Activated CD8-positive, alpha-beta memory T cell treated with anti-CD3 and anti-CD28 coated beads, Interleukin-2, amount 50 U/mL, for 4 hours (primary cell): ENCODE measurements at places on chromosomes 7 and 10.

- DNase-seq: no peak
Measured at GRCh38 chr7:8443576-8444467, 10.4 kb downstream of the NXPH1 start.

GRCh38 chr7:156496865-156497264 is 143.7 kb upstream of the RNF32 start:
- no peak for DNase-seq

GRCh38 chr10:73785721-73786511 is 510 bp downstream of the ZSWIM8 start:
- DNase-seq: peak; percentile 48

GRCh38 chr10:84329196-84329611 is 815 bp downstream of the CCSER2 start:
- DNase-seq: peak; percentile 49

- no peak for DNase-seq
Measured at GRCh38 chr10:34753014-34753757, 61.9 kb downstream of the PARD3 start.

GRCh38 chr7:98250789-98251188 is 1.2 kb downstream of the TECPR1 start:
- peak; percentile 27 for DNase-seq

GRCh38 chr7:22108151-22108845 is 162.6 kb upstream of the CDCA7L start:
- DNase-seq: no peak

DNA sequence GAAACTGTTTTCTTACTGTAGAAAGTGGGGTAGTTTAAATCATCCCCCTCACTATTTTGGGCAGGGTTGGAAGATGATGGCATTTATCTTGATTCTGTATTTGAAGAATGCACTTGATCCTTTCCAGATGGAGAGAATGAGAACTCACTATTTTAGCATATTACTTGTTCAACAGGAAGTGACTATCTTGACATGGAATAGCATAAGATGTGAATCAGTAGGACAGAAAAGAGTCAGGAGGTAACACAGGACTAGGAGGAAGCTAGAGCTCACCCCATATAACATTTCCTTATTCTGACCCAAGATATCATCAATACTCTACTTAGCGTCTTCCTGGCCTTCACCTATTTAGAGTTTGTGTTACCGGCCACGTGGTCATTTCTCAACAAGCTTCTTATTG is 400.2 kb downstream of the PHTF2 start:
- no peak for DNase-seq

- no peak for DNase-seq
Measured at GRCh38 chr7:23530405-23530804, 1.4 kb downstream of the TRA2A start.

- no peak for DNase-seq
Measured at GRCh38 chr7:100247152-100247757, 27.5 kb downstream of the PVRIG start.

GRCh38 chr10:124997771-124998623 is 56.1 kb downstream of the ZRANB1 start:
- peak; percentile 9 for DNase-seq

DNA sequence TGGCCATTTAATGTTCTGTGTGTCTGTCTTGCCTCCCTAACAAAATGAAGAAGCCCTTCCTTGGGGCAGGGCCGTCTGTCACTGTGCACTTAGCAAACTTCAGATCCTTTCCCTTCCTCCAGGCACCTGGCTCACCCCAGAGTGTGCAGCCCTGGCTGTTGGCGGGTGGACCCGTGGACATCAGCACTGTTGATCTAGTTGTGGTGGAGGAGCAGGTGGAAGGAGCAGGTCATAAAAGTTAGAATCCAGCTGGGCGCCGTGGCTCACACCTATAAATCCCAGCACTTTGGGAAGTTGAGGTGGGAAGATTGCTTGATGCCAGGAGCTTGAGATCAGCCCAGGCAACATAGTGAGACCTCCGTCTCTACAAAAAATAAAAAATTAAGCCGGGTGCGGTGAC is 12.7 kb downstream of the RAB19 start:
- no peak for DNase-seq

DNA sequence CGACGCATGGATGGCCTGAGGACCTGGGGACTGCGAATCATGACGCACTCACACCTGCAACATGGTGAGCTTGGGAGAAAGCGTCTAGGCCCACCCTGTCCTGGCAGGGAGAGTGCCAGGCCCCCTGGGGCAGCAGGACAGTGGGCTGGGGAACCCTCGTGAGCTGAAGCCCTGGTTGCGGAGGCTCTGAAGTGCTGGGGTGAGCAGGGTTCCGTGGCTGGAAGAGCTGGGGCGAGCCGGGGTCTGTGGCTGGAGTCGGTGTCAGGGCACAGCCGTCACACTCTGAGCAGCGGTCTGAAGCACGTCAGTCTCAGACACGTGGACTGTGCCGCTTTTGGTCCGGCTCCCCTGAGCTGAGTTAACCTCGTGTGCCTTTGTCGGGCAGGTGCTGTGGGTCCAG is 4.7 kb downstream of the SUN1 start:
- no peak for DNase-seq

DNA sequence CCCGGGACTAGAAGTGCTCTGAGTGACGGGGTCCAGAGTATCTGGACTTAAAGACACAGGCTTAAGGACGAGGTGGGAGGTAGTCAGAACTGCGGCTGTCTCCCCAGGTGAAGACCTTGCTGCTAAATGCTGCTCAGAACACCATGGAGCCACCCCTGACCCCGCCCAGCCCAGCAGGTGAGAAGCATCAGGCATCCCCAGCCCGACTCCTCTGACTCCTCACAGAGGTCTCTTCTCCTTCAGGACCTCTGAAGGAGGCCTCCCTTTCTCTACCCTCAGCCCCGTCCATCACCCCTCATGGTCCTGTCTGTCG is 5.8 kb downstream of the NFKB2 start:
- DNase-seq: no peak

GRCh38 chr10:76786504-76787072 is 851.0 kb downstream of the KCNMA1 start:
- DNase-seq: no peak

- DNase-seq: no peak
Measured at GRCh38 chr7:95471071-95471470, 14.7 kb upstream of the ASB4 start.

GRCh38 chr10:86553639-86554038 is 32.0 kb upstream of the WAPL start:
- DNase-seq: no peak

DNA sequence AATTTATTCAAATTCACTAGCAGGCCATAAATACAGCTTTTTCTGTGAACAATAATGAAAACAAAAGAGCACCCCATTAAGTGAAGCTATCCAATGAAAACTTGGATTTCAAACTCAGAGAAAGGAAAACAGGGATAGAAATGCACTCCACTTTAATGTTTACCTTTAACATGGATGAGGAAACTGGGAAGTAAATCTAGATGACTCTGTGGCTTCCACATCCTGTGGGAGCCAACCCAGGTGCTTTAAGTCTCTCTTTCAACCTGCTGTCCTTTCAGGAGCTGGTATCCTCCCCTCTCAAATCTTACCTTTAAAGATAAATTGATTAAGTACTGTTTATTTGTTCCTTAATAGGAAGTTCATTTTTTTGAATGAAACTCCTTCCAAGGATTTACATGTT is 21.5 kb upstream of the SGMS1 start:
- no peak for DNase-seq

GRCh38 chr7:149317986-149318672 is 56.1 kb downstream of the ZNF783 start:
- no peak for DNase-seq

DNA sequence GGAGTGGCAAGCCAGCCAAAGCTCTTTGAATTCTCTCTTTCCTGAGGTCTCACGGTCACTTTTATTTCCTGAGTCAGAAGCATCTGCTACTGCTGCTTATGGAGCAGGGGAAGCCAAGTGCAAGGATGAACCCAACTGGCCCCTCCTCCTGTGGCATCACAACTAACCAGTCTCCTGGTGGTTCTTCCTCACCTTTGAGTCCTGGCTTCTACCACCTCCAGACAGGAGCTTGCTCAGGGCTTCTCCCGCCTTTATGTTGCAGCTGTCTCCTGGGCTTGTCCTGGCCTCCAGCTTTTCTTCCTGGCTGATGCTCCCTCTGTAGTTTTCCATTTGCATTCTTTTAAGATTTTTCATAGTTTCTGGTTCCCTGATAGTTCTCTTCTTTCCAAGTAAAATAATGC is 349.7 kb upstream of the NRP1 start:
- DNase-seq: no peak

- no peak for DNase-seq
Measured at GRCh38 chr10:51875610-51876009, 176.2 kb upstream of the CSTF2T start.

DNA sequence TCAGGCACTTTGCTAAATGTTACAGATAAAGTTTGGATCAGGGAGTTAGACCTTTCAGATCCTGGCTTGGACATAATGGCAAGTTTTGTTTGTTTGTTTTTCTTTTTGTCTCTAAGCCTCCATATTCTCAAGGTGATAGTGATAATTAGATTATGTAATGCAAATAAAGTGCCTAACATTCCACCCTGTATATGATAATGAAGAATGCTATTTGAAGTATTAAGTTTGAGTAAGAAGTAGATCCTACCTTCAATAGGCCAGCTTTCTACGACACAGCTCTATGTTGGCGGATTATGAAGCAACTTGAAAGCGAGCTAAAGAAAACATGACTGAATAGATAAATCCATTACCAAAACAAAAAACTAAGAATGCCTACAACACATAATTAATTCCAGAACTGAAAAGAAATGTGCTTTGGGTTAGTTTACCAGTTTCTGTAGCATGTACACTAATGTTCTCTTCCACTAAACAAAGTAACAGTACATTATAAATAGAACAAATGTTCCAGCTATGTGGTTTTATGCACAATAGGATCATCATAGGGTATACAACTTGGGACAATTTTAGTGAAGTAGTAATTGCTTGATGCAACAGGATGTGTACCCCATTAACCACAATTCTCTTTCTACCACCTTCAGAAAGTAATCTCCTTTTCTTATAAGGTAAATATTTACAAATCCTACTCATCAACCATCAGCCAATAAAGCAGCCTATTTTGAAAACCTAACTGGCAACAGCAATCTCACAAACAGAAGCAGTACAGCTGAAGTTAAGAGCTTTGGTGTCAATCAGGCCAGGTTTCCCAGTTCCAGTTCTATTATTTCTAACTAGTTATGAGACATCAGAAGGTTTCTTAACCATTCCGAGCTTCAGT is 1.5 kb downstream of the SEM1 start:
- no peak for DNase-seq

GRCh38 chr10:130499541-130499940 is 363.4 kb downstream of the GLRX3 start:
- DNase-seq: no peak

DNA sequence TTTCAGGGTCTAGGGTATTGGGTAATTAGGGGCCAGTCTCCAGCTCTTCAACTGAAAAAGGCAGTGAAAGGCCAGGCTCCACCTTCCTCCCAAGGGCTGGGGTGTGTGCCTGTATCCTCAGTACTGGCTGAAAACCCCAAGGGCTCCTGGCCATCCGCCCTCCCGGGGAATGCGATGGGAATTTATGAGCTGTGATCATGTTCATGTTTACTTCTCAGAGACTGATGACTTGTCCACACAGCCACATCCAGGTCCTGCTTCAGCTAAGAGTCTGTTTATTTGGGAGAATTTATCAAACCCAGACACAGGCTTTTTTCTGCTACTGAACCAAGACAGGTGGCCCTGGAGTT is 91.7 kb downstream of the CCDC3 start:
- DNase-seq: no peak

DNA sequence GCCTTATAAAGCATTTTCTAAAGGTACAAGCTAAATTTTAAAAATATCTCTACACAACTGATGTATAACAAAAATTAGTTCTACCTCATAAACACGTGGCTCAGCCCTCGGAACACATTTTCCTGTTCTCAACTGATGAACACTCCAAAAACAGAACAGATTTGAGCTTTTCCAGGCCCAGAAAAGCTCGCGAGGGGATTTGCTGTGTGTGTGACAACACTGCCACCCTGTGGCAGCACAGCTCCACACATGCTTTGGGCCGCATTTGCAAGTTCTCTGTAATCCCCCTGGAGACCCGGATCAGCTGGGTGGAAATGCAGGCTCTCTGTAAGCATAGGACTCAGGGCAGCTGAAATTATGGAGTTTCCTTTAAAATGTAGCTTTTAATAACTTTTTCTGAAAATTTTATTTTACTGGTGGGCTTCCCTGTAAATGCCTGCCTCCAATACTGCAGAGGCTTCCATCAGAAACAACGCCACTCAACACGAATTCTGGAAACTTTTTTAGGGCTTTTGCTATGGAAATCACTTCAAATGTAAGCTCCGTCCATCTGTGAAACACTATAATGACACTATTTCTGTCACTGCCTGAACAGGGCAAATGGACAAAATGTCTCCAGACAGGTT is 155.5 kb downstream of the COBL start:
- DNase-seq: peak; percentile 49

- DNase-seq: no peak
Measured at GRCh38 chr10:10313149-10313835, 704.4 kb upstream of the CELF2 start.

DNA sequence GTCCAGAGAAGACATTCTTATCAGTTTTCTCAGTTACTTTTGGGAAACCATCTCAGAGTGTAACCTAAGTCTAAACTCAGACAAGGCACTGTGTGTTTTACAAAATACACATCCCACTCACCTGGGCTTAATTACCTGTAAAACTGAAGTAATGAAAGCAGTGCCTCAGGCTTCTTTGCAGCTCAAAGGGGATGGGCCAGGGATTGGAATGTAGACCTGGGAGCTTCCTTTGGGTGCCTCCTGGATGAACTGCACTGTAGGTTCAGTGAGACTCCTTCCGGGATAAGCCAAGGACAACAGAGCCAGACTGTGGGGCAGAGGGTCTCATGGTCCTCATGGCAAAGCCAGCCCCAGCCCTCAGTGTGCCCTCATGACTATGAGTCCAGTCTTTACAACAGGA is 672.4 kb upstream of the GALNT17 start:
- DNase-seq: no peak

GRCh38 chr10:31683682-31684081 is 244.9 kb downstream of the ARHGAP12 start:
- no peak for DNase-seq

DNA sequence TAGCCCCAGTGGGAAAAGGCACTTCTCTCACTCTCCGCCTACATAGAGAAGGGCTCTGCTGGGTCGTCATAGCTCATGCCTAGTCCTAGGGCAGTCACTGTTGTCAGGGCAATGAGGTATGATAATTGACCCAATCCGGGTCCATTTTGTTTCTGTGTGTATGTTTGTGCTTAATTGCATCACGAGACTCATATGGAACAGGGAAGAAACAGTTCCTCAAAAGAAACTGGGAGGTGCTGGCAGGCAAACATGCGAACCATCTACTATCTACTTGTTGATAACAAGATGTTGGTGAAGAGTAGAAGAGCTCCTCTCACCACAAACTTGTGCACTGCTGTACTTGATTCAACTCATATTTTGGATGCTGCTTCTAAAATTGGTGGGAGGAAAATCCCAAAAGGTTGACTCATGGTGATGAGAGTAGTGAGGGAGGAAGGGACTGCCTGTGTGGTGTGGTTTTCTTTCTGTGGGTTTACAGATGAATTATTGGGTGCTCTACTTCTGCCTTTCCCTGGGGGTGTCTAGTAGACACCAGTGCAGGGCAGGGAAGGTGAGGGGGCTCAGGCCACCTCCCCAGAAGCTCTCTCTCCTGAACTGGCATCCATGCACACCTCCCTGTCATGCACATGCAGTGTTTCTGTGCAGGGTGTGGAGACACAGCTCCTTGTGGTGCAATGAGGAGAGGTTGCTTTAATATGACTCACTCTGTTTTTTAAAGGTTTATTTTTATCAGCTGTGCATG is 29.4 kb downstream of the LSMEM1 start:
- DNase-seq: no peak
